ENCODE measurements at places on chromosomes 7 and 10.

- DNase-seq, result no peak
Measured at GRCh38 chr10:60114765-60115586, 208.6 kb upstream of the CCDC6 start.

GRCh38 chr7:154864523-154864891 lies 138.4 kb downstream of the PAXIP1 start:
- no peak for DNase-seq

DNA sequence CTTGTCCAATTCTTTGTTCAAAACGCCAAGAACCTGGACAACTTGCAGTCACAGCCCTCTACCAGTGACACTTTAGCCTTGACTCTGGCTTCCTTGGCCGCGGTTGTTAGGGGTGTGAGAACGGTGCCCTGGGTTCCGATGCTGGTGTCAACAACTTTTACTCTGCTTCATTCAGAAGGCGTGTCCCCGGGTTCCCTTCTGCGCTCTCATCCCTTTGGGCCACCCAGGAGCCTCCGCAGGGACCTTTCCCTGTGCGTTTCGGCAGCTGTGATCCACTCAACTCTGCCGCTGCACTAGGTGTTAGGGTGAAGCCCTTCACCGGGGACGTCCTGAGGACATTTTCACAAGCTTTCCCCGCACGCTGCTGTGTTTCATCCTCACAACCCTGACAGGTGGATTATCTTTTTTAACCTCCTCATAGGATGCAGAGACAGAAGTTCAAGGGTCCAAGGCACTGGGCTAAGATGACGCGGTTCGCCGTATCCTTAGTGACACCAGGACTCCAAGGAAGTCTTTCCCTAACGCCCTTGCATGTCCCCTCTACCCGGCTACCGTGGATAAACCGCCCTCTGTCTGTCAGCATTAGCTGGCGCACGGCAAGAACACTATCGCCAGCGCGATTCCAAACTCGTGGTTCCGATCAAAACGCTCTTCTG lies 133.5 kb upstream of the SHH start:
- no peak for DNase-seq

DNA sequence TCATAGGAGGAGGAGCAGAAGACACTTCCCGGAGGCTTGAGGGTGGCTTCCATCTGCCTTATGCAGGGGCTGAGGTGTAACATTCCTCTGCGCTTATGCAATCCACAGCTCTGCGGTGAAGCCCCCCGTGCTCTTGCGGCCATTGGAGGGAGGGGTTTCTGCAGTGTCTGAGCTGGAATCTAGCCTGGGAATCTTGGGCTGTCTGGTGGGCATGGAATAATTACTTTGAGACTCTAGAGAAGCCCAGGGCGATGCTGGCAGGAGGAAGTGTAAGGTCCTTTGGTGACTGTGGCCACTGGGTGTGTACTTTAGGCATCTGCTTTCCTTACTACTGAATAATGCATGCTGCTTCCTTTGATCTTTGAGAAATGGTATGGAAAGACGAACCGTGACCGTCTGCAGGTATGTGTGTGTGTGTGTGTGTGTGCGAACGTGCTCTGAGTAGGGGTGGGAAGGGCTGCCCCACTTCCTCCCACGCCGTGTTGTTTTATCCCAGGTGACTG lies 181.0 kb downstream of the PRPF18 start:
- no peak for DNase-seq

- DNase-seq, result no peak
Measured at GRCh38 chr10:420154-421121, 269.0 kb downstream of the DIP2C start.

DNA sequence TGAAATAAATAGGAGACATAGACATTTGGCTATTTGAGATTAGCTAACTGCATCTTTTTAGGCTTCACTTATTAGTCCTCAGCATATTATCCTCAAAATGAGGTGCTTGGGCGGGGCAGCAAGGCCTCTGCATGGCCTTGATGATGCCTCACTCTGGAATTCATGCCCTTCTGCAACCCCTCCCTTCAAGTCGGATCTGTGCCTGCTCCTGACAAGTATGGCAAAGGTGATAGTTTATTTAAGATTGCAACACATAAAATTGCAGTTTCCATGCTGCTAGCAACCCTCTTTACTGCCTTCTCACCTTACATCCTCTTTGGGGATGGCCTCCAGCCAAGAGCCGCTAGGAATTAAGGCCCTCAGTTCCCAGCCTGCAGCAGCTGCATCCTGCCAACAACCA lies 241.3 kb upstream of the ADARB2 start:
- DNase-seq, result no peak
